Smooth muscle cell of trachea (primary cell): ENCODE measurements at places on chromosomes 16 and 17. TPM values are rescaled to one million over a fixed set of nuclear protein-coding genes. Genes with fewer than 3 reads are reported as not detected.

Gene SYCE1L
- total RNA-seq = 0.50 and 0.58 TPM in 2 replicates

Gene SLFN14
- total RNA-seq = not detected in 2 replicates

Gene TSPAN10
- 2.5 and 2.6 TPM in 2 replicates for total RNA-seq

Gene COX6A2
- total RNA-seq = not detected in 2 replicates

Gene PRSS53
- total RNA-seq = 2.5 and 2.8 TPM in 2 replicates

Gene SOST
- not detected in 2 replicates for total RNA-seq

Gene SLC22A31
- 0.33 TPM in 1 of 2 replicates, not detected in the other for total RNA-seq

Gene CSH1
- total RNA-seq = not detected in 2 replicates

Gene LRRC37A
- total RNA-seq = 0.83 and 2.5 TPM in 2 replicates

Gene KRTAP1-5
- total RNA-seq = 2.2 TPM in 1 of 2 replicates, not detected in the other

Gene OR4D1
- total RNA-seq = under 0.01 TPM in 1 of 2 replicates, not detected in the other

Gene PSMD7
- total RNA-seq = 62.0 and 75.2 TPM in 2 replicates

Gene PRR35
- not detected in 2 replicates for total RNA-seq

Gene KRT40
- not detected in 2 replicates for total RNA-seq

Gene TNFRSF13B
- total RNA-seq = not detected in 2 replicates

Gene FBXW10B
- 0.15 and 0.50 TPM in 2 replicates for total RNA-seq

Gene CBX1
- total RNA-seq = 39.0 and 62.1 TPM in 2 replicates

Gene GPRC5C
- 2.3 and 4.8 TPM in 2 replicates for total RNA-seq

Gene ORC6
- total RNA-seq = 1.7 and 12.1 TPM in 2 replicates

Gene EMP2
- total RNA-seq = 22.3 and 37.7 TPM in 2 replicates

Gene SLC5A11
- total RNA-seq = not detected in 2 replicates

Gene BFAR
- total RNA-seq = 101 and 102 TPM in 2 replicates

Gene CEMP1
- 0.66 TPM in 1 of 2 replicates, not detected in the other for total RNA-seq

Gene TBC1D26
- under 0.01 TPM in 1 of 2 replicates, not detected in the other for total RNA-seq

Gene SLC35B1
- total RNA-seq = 39.9 and 45.5 TPM in 2 replicates
